Spleen (tissue), 13 donors: ENCODE measurements at places on chromosomes 1 and 21.
A peak's percentile ranks its signal among the peaks of the same experiment; 100 is the strongest.

GRCh38 chr1:151036356-151036755 is at the start of gene BNIPL:
Gene BNIPL (plus strand): TSS chr1:151036586. CDS start chr1:151036726, 140 bp downstream.
- no peaks in the 10 kb centered on the region for H3K27me3 ChIP-seq
- no peak for DNase-seq
- no peak within 1 kb of the TSS for H3K4me3 ChIP-seq
- peaks cover 43% of the 10 kb centered on the region for H3K36me3 ChIP-seq
- no peaks in the 10 kb centered on the region for H3K4me1 ChIP-seq
- H3K27ac ChIP-seq = no peak within 1 kb of the TSS

DNA sequence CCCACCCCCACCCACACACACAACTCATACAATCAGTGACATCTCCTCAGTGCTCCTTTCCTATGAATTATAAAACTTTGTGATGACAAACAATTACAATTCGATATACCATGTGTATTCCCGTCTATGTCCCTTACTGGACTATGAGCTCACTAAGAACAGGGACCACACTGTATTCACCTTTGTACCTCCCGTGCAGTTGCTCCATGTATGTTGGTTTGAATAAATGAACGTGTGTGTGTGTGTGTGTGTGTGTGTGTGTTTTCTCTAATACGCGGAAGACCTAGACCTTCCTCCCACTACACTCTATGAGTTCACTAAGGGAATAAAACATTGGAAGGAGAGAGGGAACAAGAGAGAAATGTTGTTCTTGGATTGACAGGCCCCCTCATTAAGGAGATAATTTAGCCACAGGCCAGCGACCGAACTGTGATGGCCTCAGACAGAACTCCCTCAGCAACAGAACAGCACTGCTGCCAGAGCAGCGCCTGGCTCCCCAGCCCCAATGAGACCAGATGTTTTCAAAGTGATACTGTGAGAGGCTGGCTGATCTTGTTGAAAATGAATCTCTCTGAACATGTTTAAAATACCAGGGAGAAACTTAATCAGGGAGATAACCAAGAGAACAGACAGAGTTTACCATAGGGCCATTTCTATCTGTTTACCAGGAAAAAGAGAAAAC is 21.7 kb downstream of the BCAR3 start:
- H3K27ac ChIP-seq = no peak overlapping the region
- H3K4me1 ChIP-seq = peaks cover 16% of the 10 kb centered on the region
- DNase-seq = no peak
- no peak overlapping the region for H3K4me3 ChIP-seq
- H3K36me3 ChIP-seq = no peaks in the 10 kb centered on the region

DNA sequence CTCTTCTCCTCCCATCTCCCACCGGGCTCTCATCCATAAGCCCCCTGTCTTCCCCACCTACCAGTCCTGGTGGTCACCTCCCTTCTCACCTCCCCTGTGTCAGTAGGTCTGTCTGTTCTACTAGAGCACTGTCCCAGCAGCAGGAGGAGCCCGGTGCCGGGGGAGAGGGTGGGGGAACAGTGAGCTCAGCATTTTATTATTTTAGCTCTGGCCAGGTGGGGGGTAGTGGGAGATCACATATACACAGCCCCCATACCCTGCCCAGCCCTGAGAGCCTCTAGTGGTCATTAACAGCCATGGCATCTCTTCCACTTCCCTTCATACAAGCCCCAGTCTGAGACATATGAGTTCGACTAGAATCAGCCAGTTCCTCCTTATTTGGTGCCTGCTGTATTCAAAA is at the start of gene TMOD4:
Gene TMOD4 (minus strand): TSS at position 119 of the 400 bp plus-strand sequence. CDS start 1,106 bp downstream, outside the sequence.
- peaks cover 6% of the 10 kb centered on the region for H3K4me1 ChIP-seq
- DNase-seq = peak; percentile 41
- no peak within 1 kb of the TSS for H3K27ac ChIP-seq
- no peak within 1 kb of the TSS for H3K4me3 ChIP-seq
- no peaks in the 10 kb centered on the region for H3K27me3 ChIP-seq

DNA sequence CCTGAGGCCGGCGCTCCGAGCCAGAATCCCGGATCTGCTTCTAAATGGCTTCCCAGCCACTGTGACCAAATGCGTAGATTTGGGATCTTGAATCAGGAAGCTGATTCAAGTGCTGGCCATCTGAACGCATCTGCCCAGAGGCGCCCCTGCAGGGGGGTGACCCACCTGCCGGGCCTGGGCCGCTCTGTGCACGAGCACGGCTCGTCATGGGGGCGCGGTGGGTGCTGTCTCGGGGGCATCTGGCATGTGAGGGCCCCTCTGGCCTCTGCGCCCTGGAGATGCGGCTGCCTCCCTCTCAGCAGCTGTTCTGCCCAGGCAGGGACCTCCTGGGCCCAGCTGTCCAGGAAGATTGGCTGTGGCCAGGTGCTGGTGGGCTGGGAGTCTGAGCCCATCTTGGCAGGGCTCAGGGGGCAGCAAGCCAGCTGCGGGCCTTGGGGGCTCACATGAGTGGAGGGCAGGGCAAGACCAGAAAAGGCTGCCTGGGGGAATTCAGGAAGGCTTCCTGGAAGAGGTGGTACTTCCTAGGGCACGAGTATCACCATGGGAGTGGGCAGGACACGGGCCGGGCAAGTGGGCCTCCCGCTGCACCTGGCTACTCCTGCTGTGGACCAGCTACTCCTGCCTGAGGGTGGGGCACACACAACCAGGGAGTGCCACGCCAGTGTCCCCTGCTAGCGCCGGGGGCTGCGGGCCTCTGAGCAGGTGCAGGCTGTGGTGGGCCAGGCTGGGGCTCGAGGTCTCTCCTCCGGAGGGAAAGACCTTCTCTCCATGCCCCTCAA is 25.1 kb downstream of the PLCH2 start:
- no peaks in the 10 kb centered on the region for H3K36me3 ChIP-seq
- H3K4me3 ChIP-seq = no peak overlapping the region
- no peak overlapping the region for H3K27ac ChIP-seq
- peaks cover 14% of the 10 kb centered on the region for H3K4me1 ChIP-seq
- peaks cover 39% of the 10 kb centered on the region for H3K27me3 ChIP-seq

DNA sequence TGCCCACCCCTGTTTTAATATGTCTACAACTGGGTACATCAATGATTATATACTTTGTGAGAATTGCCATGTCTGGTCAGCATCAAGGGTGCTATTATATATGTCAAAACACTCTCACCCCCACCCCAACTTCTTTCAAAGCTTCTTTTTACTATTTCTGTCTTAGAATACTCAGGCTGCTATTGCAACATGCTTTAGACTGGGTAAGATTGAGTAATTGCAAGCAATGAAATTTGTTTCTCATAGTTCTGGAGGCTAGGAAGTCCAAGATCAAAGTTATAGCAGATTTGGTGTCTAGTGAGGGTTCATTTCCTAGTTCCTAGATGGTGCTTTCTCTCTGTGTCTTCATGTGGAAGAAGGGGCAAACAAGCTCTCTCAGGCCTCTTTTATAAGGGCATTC is 100.5 kb upstream of the KCNK1 start:
- H3K4me3 ChIP-seq = no peak overlapping the region
- DNase-seq = no peak
- no peaks in the 10 kb centered on the region for H3K27me3 ChIP-seq
- H3K4me1 ChIP-seq = no peaks in the 10 kb centered on the region
- H3K36me3 ChIP-seq = no peaks in the 10 kb centered on the region

DNA sequence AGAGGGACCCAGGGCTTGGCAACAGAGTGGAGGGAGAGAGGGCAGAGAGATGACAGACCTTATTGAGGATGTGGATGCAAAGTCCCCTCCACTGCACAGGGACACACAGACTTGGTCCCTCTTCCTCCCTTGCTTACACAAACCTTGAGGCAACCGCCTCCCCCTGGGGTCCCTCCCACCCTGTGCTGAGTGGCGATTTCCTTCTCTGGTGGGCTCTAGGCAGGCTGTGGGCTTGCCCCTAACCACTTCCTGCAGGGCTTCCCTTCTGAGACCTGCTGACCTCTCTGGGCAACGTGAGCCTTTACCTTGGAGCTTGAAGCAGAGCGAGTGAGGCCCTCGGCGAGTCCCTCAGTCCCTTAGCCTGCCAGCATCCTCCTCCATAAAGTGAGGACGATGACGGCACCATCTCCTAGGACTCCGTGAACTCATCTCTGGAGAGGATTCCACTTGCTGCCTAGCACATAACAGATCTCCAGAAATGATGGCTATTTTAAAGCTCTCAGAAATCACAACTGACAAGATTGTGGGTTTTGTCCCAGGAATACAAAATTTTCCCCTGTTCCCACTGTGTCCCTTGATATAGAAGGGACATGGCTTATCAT is 25.0 kb downstream of the KIAA1614 start:
- no peak overlapping the region for H3K4me3 ChIP-seq
- no peaks in the 10 kb centered on the region for H3K36me3 ChIP-seq
- no peak overlapping the region for H3K27ac ChIP-seq
- H3K4me1 ChIP-seq = peaks cover 17% of the 10 kb centered on the region
- H3K27me3 ChIP-seq = no peaks in the 10 kb centered on the region

GRCh38 chr1:176102768-176103350 is 104.2 kb downstream of the COP1 start:
- no peak overlapping the region for H3K27ac ChIP-seq
- H3K4me1 ChIP-seq = no peaks in the 10 kb centered on the region
- peaks cover 98% of the 10 kb centered on the region for H3K36me3 ChIP-seq

- H3K27ac ChIP-seq = no peak overlapping the region
- H3K4me3 ChIP-seq = no peak overlapping the region
- DNase-seq = no peak
- peaks cover 24% of the 10 kb centered on the region for H3K27me3 ChIP-seq
- H3K4me1 ChIP-seq = peaks cover 4% of the 10 kb centered on the region
Measured at GRCh38 chr1:86150553-86151055, 6.0 kb downstream of the COL24A1 start.

- H3K36me3 ChIP-seq = no peaks in the 10 kb centered on the region
- peak; percentile 84 for DNase-seq
- no peak within 1 kb of the TSS for H3K27ac ChIP-seq
- H3K4me1 ChIP-seq = peaks cover 13% of the 10 kb centered on the region
- peaks cover 65% of the 10 kb centered on the region for H3K27me3 ChIP-seq
Measured at GRCh38 chr1:230426246-230427093, at the start of gene PGBD5. Gene PGBD5 (minus strand): TSS chr1:230426332. CDS start chr1:230425928, 404 bp downstream.

- no peaks in the 10 kb centered on the region for H3K27me3 ChIP-seq
- peaks cover 99% of the 10 kb centered on the region for H3K36me3 ChIP-seq
- H3K4me1 ChIP-seq = no peaks in the 10 kb centered on the region
- no peak for DNase-seq
- H3K27ac ChIP-seq = no peak overlapping the region
- H3K4me3 ChIP-seq = no peak overlapping the region
Measured at GRCh38 chr1:220137019-220137786, 43.3 kb downstream of the IARS2 start.

GRCh38 chr1:66809736-66810326 is 8.8 kb upstream of the INSL5 start:
- DNase-seq = no peak
- no peaks in the 10 kb centered on the region for H3K27me3 ChIP-seq
- H3K36me3 ChIP-seq = no peaks in the 10 kb centered on the region
- H3K4me1 ChIP-seq = no peaks in the 10 kb centered on the region
- H3K4me3 ChIP-seq = no peak overlapping the region

- DNase-seq = peak; percentile 87
- H3K4me3 ChIP-seq = no peak overlapping the region
- no peaks in the 10 kb centered on the region for H3K36me3 ChIP-seq
Measured at GRCh38 chr1:155044812-155045657, 6.1 kb upstream of the ADAM15 start.

GRCh38 chr1:67228791-67229190 is 62.5 kb downstream of the IL23R start:
- no peaks in the 10 kb centered on the region for H3K27me3 ChIP-seq
- no peak overlapping the region for H3K27ac ChIP-seq
- no peaks in the 10 kb centered on the region for H3K36me3 ChIP-seq
- no peaks in the 10 kb centered on the region for H3K4me1 ChIP-seq
- DNase-seq = no peak

GRCh38 chr1:155342842-155343241 is 22.1 kb downstream of the RUSC1 start:
- no peak for DNase-seq
- no peaks in the 10 kb centered on the region for H3K4me1 ChIP-seq
- H3K27ac ChIP-seq = no peak overlapping the region
- H3K4me3 ChIP-seq = no peak overlapping the region
- H3K27me3 ChIP-seq = no peaks in the 10 kb centered on the region
- peaks cover 100% of the 10 kb centered on the region for H3K36me3 ChIP-seq

DNA sequence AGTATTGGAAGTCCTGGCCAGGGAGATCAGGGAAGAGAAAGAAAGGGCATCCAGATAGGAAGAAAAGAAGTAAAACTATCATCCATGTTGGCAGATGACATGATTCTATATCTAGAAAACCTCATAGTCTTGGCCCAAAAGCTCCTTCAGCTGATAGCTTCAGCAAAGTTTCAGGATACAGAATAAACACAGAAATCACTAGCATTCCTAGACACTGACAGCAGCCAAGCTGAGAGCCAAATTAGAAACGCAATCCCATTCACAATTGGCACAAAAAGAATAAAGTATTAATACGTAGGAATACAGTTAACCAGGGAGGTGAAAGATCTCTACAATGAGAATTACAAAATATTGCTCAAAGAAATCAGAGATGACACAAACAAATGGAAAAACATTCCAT is 44.6 kb downstream of the ZFYVE9 start:
- H3K27me3 ChIP-seq = no peaks in the 10 kb centered on the region
- no peak overlapping the region for H3K27ac ChIP-seq
- H3K36me3 ChIP-seq = no peaks in the 10 kb centered on the region
- H3K4me3 ChIP-seq = no peak overlapping the region
- no peak for DNase-seq

- H3K27me3 ChIP-seq = no peaks in the 10 kb centered on the region
- no peak for DNase-seq
- H3K4me3 ChIP-seq = no peak overlapping the region
- H3K4me1 ChIP-seq = no peaks in the 10 kb centered on the region
- H3K27ac ChIP-seq = no peak overlapping the region
Measured at GRCh38 chr1:11051781-11052511, 4.9 kb upstream of the MASP2 start.

DNA sequence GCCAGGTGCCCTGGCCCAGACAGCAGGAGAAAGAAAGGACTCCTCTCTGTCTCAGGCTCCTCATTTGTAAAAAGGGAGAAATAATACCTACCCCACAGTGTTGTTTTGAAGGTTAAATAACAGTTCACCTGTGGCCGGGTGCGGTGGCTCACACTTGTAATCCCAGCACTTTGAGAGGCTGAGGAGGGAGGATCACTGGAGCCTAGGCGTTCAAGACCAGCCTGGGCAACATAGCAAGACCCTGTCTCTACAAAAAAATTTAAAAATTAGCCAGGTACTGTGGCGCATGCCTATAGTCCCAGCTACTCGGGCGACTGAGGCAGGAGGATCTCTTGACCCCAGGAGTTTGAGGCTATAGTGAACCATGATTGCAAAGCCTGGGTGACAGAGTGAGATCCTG is 2.5 kb upstream of the TMEM200B start:
- peaks cover 51% of the 10 kb centered on the region for H3K27me3 ChIP-seq
- peaks cover 41% of the 10 kb centered on the region for H3K4me1 ChIP-seq
- no peak for DNase-seq
- H3K36me3 ChIP-seq = no peaks in the 10 kb centered on the region
- no peak overlapping the region for H3K4me3 ChIP-seq
- H3K27ac ChIP-seq = no peak overlapping the region

- DNase-seq = no peak
- no peak overlapping the region for H3K27ac ChIP-seq
- H3K4me3 ChIP-seq = no peak overlapping the region
- H3K4me1 ChIP-seq = no peaks in the 10 kb centered on the region
- H3K27me3 ChIP-seq = no peaks in the 10 kb centered on the region
Measured at GRCh38 chr1:117339866-117340700, 27.2 kb upstream of the MAN1A2 start.

GRCh38 chr1:184199036-184199435 is 147.5 kb downstream of the TSEN15 start:
- no peak for DNase-seq
- H3K27ac ChIP-seq = no peak overlapping the region
- no peaks in the 10 kb centered on the region for H3K36me3 ChIP-seq
- no peaks in the 10 kb centered on the region for H3K27me3 ChIP-seq
